EL (cell line): ENCODE measurements at places on chromosomes 12 and 14.

DNA sequence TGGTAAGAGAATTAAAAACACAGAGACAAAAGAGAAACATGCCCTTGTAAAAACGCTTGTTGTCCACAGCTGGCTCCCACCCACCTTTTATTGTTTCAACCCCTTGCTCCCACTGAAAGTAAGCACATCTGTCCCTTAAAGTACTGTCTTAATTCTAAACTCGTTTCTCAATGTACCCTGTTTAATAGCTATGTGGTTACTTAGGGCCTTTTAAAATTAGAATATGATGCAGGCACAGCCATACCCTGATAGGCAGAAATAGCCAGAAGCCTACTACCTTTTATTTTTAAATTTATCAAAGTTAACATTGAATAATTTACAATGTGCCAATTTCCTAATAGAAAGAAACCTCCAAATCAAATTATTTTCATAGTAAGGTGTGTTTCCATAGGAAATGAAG is 4.0 kb upstream of the MGAT4C start:
- no peak for DNase-seq

- no peak for DNase-seq
Observed at GRCh38 chr12:93569301-93569655, 3.2 kb upstream of the SOCS2 start.

- DNase-seq, result peak; percentile 22
Observed at GRCh38 chr12:67790660-67791059, 142.1 kb downstream of the DYRK2 start.

DNA sequence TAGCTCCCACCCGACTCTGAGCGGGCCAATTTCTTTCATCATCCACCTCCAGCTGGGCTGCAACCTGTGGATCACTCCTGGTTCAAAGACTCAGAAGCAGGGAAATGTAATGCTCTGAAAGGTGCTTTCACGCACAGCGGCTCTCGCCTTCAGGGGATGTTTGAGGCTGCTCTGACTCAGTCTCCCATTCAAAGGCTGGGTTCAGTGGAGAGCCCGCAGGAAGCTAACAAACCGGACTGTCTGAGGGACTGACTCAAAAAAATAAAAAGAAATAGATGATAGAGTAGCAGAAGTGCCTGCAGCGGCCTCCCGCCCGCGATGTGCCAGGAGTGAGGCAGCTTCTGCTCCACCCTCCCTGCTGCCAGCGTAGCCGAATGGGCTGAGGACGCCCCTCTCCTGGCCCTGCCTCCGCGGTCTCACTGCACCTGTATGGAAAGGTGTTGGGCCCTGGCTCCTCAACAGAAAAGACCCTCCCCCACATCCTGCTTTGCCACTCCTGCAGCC is 98.0 kb downstream of the GCH1 start:
- DNase-seq, result no peak
